ENCODE measurements at places on chromosomes 7 and 10. TPM values are rescaled to one million over a fixed set of nuclear protein-coding genes. Genes with fewer than 3 reads are reported as not detected.
A peak's percentile ranks its signal among the peaks of the same experiment; 100 is the strongest.

- no peak for DNase-seq
These were observed 286.4 kb downstream of the WDR11 start for GRCh38 chr10:121137533-121137932.

- no peak for DNase-seq
These were observed 751.9 kb upstream of the POT1 start for GRCh38 chr7:125681508-125681907.

- no peak for DNase-seq
These were observed 40.3 kb downstream of the TNPO3 start for GRCh38 chr7:129014501-129015101.

- DNase-seq: no peak
These were observed 52.7 kb upstream of the AGBL3 start for GRCh38 chr7:134933460-134934068.

GRCh38 chr10:644076-644942, 45.2 kb downstream of the DIP2C start:
- DNase-seq: no peak

DNA sequence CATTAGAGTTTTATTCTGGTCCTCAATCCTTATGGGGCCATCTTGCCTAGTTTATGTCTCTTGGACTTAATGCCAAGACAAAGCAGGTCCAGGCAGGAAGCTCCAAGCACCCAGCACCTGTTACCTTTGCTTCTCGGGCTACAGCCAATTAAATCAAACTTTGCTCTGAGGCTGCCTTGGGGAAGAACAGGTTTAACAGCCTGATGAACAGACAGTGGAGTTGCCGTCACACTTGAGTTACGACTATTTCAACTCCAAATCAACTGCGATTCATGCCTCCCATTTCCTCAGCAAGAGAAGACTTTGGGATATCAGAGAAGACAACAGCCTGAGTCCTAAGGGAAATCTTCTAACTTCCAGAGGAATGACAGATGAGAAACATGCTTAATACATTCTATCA, 62.2 kb downstream of the XPNPEP1 start:
- DNase-seq: peak; percentile 52

- no peak for DNase-seq
These were observed 33.4 kb downstream of the PARD3 start for GRCh38 chr10:34781711-34782110.

GRCh38 chr7:117741962-117742361, 131.3 kb downstream of the CTTNBP2 start:
- DNase-seq: no peak

DNA sequence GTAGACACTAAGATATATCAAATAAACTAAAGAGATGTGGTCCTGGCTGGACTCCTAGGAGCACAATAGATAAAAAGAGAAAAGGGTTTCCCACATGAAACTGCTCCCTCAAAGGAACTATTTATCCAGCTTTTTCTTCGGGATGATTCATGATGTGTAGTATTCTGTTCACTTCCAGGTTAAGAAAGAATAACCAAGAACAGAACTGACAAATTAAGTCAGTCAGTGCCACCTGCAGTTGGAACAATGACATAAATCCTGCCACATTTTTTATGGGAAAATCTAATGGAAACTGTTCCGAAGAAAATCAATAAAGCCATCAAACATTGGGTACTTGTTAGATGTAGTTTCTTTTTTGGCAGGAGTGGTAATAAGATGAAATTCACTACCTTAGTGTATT, 87.1 kb downstream of the POLR1F start:
- peak; percentile 10 for DNase-seq

Gene NSUN5
- total RNA-seq: 39.3 TPM

Gene WDFY4
- under 0.01 TPM for total RNA-seq

Gene NME8
- not detected for total RNA-seq

Gene MPP7
- total RNA-seq: 24.6 TPM
